ENCODE measurements at places on chromosomes 16 and 17. TPM values are rescaled to one million over a fixed set of nuclear protein-coding genes. Genes with fewer than 3 reads are reported as not detected.

SDK2 gene
- 0.15 TPM for total RNA-seq

KRTAP3-1 gene
- not detected for total RNA-seq

DLX4 gene
- not detected for total RNA-seq

RND2 gene
- total RNA-seq, result 0.45 TPM

PLA2G10 gene
- total RNA-seq, result not detected

CACNG3 gene
- not detected for total RNA-seq

TEX14 gene
- not detected for total RNA-seq

CCL8 gene
- total RNA-seq, result not detected

MGRN1 gene
- total RNA-seq, result 26.0 TPM

ABCC3 gene
- total RNA-seq, result 5.6 TPM

DPEP2NB gene
- total RNA-seq, result not detected

All from bronchus fibroblast of lung (primary cell).